Caki2 (cell line): ENCODE measurements at places on chromosomes 2 and 18. TPM values are rescaled to one million over a fixed set of nuclear protein-coding genes. Genes with fewer than 3 reads are reported as not detected.

- no peak for DNase-seq
Observed at GRCh38 chr2:230205034-230205433, 14.8 kb downstream of the SP110 start.

- no peak for DNase-seq
Observed at GRCh38 chr2:64626963-64627760, 26.6 kb downstream of the SERTAD2 start.

- DNase-seq: no peak
Observed at GRCh38 chr2:15965564-15966019, 25.2 kb downstream of the MYCN start.

- peak; percentile 88 for DNase-seq
Observed at GRCh38 chr2:237227592-237228280, 142.0 kb downstream of the COPS8 start.

- DNase-seq: peak; percentile 81
Observed at GRCh38 chr2:190881598-190882410, 1.2 kb downstream of the GLS start.

DNA sequence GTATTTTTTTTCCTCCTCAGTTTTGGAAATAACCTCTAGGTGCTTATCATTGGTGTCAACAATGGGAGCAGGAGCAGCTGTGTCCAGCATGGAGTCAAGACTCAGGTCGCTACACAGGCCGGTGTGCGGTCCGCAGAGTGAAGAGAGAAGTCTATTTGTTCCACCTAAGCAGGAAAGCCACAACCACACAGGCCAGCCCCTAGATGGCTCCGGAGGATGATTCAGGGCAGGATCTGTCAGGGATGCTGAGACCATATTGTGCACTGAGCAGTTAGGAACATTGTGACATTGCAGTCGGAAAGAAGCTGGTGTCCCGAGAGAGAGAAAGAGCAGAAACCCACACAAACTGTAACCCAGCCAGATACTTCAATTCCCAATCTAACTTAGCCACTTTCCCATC is 136.9 kb downstream of the GAREM1 start:
- DNase-seq: no peak

DNA sequence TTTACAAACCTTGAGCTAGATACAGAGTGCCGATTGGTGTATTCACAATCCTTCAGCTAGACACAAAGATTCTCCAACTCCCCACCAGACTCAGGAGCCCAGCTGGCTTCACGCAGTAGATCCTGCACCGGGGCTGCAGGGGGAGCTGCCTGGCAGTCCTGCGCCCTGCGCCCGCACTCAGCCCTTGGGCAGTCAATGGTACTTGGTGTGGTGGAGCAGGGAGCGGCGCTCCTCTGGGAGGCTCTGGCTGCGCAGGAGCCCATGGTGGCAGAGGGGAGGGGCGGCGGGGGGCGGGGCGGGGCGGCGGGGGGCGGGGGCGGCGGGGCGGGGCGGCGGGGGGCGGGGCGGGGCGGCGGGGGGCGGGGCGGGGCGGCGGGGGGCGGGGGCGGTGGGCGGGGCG is 923.4 kb downstream of the SOCS6 start:
- DNase-seq: no peak

MOGAT1 gene
- not detected in 2 replicates for total RNA-seq
